Stimulated activated CD4-positive, alpha-beta T cell treated with anti-CD3 and anti-CD28 coated beads, TNF-alpha, amount 100 ng/mL, for 24 hours (primary cell): ENCODE measurements at places on chromosomes 11 and 22.

DNA sequence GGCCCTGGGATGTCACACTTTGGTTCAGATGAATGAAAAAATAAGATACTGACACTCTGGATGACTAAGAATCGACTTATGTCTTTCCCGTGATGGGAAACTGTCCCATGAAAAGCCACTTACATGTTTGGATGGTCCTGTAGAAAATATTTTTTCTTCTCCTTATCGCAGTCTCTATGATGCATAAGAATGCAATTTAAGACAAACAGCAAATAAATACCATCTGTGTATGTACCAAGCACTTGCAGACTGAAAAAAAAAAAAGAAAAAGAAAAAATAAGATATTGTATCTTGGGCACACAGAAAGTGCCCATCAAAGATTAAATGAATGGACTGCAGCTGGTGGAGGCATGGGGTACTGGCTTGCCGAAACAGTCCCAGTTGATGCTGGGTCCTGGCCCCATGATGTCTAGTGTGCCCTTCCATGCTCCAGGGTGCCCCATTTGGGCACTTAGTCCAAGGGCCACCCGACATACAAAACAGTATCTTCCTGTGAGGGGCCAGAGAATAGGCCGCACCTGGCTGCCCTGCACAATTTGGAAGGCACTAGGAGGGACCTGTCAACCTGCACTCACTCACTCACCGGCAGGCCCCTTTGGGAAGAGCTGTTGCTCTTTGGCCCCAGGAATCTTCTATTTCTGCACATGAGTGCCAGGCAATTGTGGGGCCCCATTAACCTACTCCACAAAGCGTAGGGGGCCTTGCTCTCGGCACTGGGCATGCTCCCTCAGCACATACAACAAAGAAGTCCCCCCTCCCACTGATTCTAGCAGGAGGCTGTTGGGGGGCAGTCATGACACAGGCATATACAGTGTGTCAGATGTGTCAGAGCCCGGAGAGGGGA lies 2.5 kb upstream of the ZBED4 start:
- DNase-seq, result no peak

DNA sequence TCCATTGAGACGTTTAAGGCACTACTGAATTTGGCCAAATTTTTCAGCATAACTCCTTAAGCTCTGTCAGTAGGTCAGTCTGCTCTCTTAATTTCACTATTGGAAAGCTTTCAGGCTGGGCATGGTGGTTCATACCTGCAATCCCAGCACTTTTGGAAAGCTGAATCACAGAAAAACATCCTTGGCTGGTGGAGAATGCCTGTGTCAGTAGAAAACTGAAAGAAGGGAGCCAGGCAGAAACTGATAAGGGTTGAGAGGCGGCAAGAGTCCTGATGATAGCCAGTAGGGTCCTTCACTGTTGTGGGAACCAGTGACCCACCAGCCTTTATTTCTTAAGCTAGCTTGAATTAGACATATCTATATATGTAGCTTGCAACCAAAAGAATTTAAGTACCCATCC lies 22.6 kb downstream of the NEU3 start:
- no peak for DNase-seq

- DNase-seq, result no peak
These were observed 60.7 kb downstream of the DBX1 start for GRCh38 chr11:20099527-20099926.

DNA sequence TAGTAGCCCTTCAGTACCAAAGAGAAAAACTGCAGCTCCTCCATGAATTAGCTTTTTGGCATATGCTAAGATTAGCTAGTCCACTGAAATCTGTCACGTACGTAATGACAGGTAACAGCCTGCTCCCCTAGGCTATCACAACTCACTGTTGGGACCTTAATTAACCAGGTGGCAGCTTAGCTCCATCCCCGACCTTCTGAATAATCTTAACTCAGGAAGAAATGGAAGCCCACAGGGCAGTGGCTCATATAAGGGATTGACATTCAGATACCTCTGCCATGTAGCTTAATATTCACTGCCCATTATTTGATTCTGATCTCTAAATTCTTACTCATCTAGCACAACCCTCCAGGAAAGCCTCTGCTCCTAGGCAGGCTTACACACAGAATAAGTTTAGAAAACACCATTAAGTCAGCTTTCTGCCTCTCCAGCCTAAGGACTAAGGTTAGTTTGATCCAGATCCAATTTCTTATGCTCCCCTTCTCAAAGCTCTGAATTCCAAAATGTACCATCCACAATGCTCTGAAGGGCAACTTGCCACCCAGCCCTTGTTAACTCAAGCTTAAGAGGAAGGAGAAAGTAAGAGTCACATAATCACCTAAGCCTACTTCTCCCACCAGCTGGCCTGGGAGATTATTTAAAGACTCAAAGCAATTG lies 5.0 kb downstream of the HSPA8 start:
- no peak for DNase-seq

- DNase-seq, result no peak
These were observed 2.6 kb downstream of the TAF1D start for GRCh38 chr11:93738647-93739081.

DNA sequence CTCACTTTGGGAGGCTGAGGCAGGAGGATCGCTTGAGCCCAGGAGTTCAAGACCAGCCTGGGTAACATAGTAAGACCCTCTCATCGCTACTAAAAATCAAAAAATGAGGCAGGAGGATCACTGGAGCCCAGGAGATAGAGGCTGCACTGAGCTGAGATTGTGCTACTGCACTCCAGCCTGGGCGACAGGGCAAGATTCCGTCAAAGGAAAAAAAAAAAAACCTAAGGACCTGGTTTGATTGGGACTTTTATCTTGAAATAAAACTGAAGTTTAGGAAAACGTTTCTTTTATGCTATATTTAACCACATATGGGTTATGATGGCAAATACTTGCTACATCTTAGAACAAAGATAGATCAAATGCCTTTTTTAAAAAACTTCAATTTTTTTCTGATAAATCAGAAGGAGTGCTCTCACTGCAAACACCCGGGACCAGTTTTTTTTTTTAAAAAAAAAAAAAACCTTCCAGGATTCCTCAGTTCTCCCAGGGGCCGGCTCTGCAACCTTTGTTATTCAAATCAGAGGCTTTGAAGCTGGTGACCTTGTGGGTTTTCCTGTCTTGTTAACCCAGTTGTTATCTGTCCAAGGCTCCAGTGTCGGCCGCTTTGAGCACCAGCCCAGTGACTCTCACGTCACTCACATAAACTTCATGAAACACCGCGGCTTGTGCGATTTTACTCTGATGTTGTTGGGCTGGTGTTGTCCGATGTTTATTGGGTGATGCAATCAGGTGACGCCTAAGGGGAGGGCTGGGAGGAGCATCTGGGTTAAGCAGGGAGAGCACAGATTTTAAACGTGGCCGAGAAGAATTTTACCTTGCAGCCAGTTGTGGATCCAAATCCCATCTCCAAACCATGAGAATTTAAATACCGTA lies 24.7 kb upstream of the SLC22A12 start:
- DNase-seq, result no peak

DNA sequence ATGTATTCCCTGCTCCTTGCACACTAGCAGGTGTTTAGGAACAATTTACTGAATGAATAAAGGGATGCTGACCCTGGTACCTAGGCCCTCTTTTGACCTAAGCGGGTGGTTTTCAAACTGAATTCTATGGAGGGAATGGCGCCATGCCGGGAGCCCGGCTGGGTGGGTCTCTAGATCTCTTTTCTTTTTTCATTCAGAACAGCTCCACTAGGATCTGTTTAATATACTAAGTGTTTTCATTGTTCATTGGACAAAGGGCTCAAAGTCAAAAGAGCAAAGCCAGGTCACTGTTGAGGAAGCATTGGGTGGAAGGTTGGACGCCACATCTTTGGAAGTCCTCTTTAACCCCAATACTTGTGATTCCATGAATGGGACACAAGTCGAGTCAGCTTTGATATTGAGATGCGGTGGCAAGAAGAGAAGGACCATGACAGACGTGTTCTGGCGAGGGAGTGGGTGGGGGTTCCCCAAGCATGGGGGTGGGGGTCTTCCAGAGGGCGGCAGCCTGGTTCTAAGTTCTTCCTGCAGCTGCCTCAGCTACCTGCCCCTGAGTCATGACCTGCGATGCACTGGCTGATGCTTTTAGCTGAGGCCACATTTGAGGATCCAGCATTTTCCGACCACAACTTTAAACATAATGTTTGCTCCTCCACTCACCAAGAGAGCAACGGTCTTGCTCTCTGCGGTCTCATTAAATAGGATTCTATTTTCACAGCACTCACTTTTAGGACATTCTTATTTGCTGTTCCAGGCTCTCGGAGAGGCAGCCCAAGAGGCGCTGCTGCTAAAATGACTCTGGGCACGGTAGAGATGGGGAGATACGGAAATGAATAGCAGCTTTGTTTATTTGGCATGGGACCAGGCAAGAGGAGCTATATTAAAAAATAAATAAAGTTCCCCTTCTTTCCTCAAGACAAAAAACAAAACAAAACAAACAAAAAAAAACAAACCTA lies 100.6 kb downstream of the FBXO7 start:
- no peak for DNase-seq

GRCh38 chr11:75341612-75342011 lies 9.8 kb downstream of the ARRB1 start:
- DNase-seq, result no peak

DNA sequence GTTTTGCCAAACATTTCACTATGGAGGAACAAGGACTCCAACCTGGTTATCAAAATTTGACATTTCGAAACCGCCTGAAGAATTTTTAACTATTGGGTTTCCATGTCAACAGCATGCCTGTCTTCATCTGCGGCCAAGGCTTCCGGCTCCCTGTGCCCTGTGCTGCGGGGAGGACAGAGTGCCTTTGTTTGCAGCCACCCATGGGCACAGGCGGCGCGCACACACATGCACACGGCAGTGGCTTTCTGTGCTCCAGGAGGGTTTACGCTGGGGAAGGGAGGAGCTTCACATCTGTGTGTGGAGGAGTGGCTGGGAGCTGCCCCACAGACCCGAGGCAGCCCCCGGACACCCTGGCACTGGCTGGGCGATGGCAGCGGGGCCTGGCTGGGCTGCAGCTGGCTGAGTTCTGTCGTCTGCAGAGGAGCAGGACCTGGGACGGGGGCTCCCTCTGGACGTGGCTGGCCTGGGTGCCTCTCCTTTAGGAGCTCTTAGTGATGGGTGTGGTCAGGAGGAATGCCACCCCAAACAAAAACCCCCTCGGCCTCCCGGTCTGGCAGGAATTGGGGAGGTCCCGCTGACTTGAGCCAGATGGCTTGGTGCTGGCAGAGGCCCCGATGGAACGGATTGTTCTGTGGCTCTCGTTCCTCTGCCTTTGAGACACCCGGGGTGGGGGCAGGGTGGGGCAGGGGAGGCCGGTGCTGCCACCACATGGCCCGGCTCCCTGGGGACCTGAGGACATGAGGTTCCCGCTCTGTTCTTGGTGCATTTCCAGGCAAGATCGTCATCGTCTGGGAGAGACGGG lies 1290.9 kb downstream of the BRD1 start:
- no peak for DNase-seq

DNA sequence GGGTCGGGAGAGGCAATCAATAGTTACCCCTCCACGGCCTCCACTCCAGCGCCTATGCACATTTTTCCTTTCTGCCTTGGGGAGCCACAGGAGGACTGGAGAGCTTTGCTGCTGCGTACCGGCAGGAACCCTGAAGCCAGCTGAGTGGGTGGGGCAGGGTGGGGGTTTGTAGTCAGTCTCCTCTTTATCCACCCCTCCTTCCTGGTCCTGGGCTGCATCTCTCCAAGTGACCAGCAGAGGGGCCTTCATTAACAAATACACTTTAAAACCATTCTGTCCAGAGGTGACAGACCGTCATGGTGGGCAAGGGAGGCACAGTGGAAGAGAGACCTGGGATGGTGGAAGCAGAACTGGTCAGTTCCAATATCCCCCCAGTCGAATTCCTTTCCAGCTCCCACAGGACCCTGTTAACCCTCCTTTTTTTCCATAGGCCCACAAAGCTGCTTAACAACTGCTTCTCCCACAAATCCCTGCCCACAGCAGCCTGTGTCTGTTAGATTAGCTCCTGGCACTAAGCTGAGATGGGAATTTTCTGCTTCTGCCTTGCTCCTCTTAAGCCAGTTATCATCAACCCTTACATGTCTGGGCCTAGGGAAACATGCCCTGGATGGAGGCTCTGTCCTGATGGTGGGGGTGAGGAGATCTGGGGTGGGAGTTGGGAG lies 3.9 kb upstream of the ABCG4 start:
- DNase-seq, result no peak

DNA sequence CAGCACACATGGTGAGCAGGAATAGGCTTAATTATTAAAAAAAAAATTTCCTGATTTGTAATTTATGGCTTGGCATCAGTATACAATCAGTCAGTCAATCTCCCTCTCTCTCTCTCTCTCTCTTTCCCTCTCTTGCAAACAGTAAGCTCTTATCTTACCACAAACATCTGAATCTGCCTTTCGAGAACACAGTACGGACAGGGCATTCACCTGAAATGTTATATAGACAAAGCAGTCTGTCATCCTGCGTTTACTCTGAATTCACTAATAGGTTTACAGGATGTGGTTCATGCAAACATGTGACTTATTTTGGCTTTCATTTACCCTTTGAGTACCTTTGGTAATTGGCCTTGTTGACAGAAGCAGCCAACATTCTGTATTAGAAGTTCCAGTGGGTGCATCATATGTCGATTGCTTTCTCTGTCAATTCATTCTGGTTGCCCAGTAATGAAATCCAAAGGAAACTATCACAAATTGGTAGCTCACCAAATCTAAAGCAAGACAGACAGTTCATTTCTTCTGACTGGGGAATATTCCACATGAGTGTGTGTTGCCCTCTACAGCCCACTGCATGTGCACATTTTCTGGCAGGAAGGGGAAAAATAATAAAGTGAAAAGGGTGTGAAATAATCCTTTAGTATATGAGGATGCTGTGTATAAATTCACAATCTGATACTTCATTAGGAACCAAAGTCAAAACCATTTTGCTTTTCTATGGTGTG lies 1058.2 kb downstream of the LRRC4C start:
- DNase-seq, result no peak

GRCh38 chr22:43288807-43289420 lies 54.3 kb downstream of the SCUBE1 start:
- no peak for DNase-seq

- no peak for DNase-seq
These were observed 11.8 kb upstream of the MPPED1 start for GRCh38 chr22:43399980-43400358.

- no peak for DNase-seq
These were observed 156.7 kb downstream of the CNTN5 start for GRCh38 chr11:99177446-99177845.

GRCh38 chr11:69471729-69472540 lies 9.5 kb upstream of the LINC01488 start:
- DNase-seq, result no peak
